ENCODE measurements at places on chromosomes 4 and X.

- no peak for DNase-seq
These were observed 8.1 kb downstream of the WDFY3 start for GRCh38 chr4:84958434-84958833.

DNA sequence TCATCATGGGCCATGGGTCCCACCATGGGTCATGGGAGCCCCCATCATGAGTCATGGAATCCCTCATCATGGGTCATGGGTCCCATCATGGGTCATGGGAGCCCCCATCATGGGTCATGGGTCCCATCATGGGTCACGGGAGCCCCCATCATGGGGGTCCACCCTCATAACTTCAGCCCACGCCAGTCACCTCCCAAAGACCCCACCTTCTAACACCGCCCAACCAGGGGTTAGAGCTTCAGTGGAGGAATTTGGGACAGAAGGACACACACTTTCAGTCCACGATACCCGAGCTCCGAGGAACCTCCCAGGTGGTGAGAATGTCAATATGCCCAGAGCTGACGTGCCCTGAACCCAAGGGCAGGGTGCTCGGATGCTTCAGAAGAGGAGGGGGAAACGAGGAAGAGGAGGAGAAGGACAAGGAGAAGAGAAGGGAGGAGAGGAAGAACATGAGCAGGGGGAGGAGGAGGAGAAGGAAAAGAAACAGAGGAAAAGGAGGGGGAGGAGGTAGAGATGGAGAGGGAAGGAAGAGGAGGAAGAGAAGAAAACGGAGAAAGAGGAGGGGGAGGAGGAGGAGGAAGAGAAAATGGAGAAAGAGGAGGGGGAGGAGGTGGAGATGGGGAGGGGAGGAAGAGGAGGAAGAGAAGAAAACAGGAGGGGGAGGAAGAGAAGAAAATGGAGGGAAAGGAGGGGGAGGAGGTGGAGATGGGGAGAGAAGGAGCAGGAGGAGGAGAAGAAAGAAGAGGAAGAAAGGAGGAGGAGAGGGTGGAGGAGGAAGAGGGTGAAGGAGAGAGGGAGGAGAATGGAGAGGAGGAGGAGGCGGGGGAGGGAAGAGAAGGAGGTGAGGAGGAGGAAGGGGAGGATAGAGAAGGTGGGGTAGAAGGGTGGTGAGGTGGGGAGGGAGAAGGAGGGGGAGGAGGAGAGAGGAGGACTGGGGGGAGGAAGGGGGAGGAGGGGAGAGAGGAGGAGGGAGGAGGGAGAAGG lies 17.7 kb downstream of the IL3RA start:
- no peak for DNase-seq

DNA sequence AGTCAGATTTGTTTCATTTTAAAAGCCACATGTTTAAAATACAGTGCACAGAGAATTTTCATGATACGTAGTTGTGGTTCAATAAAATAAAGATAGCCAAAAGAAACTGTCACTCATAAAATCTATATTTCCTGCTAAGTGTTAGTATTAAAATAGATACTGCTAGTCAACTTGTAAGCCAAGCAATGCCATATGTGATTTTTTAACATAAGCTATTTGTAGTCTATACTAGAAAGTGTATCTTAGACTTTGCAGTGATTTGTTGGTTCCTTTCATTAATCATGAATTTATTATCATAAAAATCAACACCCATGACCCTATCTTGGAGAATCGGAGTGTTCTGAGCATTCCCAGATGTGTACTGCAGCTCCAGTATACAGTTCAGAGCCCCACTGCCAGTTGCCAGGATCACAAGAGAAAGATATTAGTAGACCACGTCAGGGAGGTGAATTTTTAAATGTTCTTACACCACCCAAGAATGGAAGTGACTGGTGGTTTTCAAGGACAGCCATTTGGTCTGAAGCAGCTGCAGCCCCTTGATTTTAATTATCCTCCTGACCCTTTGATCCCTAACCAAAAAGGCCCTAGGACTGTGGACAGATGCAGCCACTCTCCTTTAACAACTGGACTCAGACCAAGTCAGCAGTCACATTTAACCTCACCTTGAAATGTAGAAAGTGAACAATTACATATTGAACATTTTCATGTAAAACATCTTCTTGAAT lies 163.1 kb downstream of the PALLD start:
- no peak for DNase-seq

DNA sequence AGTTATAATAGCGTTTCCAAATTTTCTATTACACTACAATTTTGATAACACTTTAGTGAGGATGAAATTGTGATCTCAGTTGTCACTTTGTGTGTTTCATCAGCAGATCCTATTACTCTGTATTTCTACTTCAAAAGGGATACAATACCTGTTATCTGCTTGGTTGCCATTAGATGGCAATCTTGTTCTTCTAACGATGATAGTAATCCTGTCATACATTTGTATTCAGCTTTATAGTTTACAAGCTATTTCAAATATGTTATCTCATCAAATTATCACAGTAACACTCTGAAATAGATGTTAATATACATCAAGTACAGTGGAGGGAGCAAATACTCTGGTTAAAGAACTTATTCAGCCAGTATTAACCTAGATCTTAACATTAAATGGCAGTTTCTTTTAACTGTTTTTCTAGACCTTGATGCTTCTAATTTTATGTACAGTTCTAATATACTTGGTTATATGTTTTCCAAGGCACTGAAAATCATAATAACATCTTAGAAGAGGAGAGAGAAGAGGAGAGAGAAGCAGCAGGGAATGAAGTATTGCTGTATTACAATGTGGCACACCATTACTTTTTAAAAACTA lies 292.0 kb downstream of the CCSER1 start:
- no peak for DNase-seq

- DNase-seq: no peak
These were observed 354.9 kb downstream of the CAMK2D start for GRCh38 chr4:113406723-113407016.

All from stimulated activated CD4-positive, alpha-beta T cell treated with anti-CD3 and anti-CD28 coated beads, Interleukin-2, amount 100 ng/mL, for 48 hours (primary cell).